ENCODE measurements at places on chromosomes 2 and 18.
A peak's percentile ranks its signal among the peaks of the same experiment; 100 is the strongest.

DNA sequence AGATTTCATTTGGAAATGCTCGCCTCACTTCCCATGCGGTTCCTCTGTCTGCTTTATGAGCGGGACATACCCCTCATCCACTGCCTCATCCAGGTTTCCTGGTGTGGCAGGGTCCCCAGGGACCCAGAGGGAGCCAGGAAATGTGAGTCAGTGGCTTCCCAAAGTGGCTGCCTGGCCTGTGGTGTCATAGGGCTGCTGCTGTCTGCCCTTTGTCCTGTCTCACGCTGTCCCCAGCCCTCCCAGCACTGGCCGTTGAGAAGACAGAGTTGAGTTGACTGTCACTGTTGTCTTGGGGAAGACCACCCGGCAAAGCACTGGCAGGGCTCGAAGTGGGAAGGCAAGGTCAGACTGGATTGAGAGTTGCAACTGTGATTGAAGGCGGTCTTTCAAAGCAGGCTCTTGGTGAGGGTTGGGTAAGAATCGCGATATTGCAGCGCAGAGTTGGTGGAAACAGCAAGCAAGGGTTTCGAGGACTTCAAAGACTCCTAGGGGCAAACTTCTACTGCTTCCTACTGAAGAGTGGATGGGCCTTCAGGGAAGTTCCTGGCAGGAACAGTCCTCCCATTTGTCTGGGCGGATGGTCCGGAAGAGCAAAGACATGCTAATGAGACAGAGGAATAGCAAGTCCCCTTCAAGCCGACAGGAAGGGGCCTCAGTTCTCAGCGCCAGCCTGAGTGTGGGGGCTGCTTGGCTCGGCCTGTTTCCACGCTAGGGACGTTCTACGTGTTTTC is 33.9 kb downstream of the RAB31 start:
- H3K4me3 ChIP-seq: no peak overlapping the region
- no peaks in the 10 kb centered on the region for H3K4me1 ChIP-seq
- no peaks in the 10 kb centered on the region for H3K36me3 ChIP-seq
- H3K27ac ChIP-seq: no peak overlapping the region
- peaks cover 60% of the 10 kb centered on the region for H3K27me3 ChIP-seq
- no peak for DNase-seq

GRCh38 chr2:52880872-52881271 is 886.7 kb upstream of the CHAC2 start:
- H3K27ac ChIP-seq: no peak overlapping the region
- H3K4me3 ChIP-seq: no peak overlapping the region
- no peaks in the 10 kb centered on the region for H3K36me3 ChIP-seq
- peaks cover 9% of the 10 kb centered on the region for H3K4me1 ChIP-seq
- no peaks in the 10 kb centered on the region for H3K27me3 ChIP-seq

DNA sequence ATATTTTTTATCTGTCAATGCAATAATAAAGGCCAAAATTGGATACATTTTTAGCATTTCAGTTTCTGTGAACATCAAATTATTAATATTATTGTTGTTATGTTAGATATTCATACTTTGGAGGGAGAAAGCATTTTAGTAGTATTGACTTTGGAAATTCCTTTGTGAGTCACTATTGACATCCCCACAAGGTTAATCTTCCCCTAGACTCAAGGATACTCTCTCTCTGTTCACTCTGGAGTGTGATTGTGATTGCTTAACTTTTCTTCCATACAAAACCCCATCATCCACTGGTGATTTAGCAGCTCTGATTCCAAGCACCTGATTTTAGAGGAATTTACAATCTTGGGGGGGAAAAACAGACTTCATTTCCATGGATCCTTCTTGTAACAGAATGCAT is 352.0 kb downstream of the THSD7B start:
- H3K27me3 ChIP-seq: no peaks in the 10 kb centered on the region
- no peak overlapping the region for H3K27ac ChIP-seq
- no peaks in the 10 kb centered on the region for H3K4me1 ChIP-seq
- no peak for DNase-seq

DNA sequence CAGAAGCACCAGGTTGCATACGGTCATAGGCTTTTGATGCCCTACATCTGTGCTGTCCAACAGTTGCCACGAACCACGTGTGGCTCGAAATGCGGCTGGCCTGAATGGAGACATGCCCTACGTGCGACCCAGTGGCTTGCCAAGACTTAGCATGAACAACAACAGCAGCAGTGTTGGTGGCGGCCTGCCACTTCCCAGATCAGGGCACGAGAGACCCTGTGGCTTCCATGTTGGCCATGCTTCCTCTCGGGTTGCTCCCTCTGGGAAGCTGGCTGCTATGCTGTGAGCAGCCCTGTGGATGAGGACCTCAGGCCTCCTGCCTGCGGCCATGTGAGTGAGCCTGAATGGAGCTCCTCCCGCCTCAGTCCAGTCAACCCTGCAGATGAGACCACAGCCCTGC is 212.3 kb downstream of the HDAC4 start:
- no peak overlapping the region for H3K4me3 ChIP-seq
- H3K27ac ChIP-seq: no peak overlapping the region
- H3K4me1 ChIP-seq: peaks cover 5% of the 10 kb centered on the region
- no peaks in the 10 kb centered on the region for H3K27me3 ChIP-seq
- DNase-seq: no peak

GRCh38 chr18:22676423-22676822 is 256.7 kb upstream of the RBBP8 start:
- H3K4me1 ChIP-seq: no peaks in the 10 kb centered on the region
- H3K36me3 ChIP-seq: no peaks in the 10 kb centered on the region
- no peak overlapping the region for H3K27ac ChIP-seq
- peaks cover 5% of the 10 kb centered on the region for H3K27me3 ChIP-seq

DNA sequence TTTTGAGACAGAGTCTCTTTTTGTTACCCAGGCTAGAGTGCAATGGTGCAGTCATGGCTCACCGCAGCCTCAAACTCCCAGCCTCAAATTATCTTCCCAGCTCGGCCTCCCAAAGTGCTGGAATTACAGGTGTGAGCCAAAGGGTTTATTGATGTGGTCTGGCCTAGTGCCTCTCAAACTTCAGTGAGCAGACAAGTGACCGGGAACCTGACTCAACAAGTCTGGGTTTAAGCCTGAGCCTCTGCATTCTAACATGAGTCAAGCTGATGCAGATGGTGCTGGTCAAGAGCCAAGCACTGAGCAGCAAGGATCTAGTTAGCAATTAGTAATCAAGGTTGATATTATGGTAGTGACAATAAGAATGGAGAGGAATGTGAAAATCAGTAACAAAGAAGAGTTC is 21.3 kb downstream of the CDK15 start:
- no peak for DNase-seq
- no peaks in the 10 kb centered on the region for H3K4me1 ChIP-seq
- no peak overlapping the region for H3K27ac ChIP-seq
- peaks cover under 1% of the 10 kb centered on the region for H3K27me3 ChIP-seq

- H3K36me3 ChIP-seq: no peaks in the 10 kb centered on the region
- no peaks in the 10 kb centered on the region for H3K4me1 ChIP-seq
- no peak overlapping the region for H3K4me3 ChIP-seq
Measured at GRCh38 chr18:6170604-6171003, 244.1 kb downstream of the L3MBTL4 start.

DNA sequence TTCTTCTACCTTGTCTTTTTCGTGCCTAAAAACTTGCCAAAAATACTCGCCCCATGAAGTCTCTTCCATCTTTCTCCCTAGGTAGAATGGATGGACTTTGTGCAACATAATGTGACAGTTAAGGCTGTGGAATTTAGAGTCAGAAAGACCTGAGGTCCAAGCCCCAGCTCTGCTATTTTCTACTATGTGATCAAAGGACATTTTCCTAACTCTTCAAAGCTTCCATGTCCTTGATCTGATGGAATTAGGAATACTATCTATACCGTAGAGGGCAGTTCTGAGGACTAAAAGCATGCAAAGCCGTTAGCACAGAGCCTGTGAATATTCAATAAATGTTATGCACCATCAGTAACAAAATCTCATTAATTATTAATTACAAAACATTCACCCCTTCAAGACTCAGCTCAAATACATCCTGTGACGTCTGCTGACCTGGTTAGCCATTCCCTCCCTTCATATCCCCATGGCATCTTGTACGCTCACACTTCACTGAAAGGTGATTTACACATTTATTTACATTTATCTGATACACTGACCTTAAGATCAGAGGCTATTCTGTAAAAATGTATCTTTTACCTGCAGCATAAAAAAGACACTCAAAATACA is 15.1 kb downstream of the IWS1 start:
- peaks cover 11% of the 10 kb centered on the region for H3K36me3 ChIP-seq
- H3K27ac ChIP-seq: peak overlapping the region; percentile 81
- DNase-seq: no peak
- no peaks in the 10 kb centered on the region for H3K27me3 ChIP-seq
- peak overlapping the region; percentile 7 for H3K4me3 ChIP-seq

DNA sequence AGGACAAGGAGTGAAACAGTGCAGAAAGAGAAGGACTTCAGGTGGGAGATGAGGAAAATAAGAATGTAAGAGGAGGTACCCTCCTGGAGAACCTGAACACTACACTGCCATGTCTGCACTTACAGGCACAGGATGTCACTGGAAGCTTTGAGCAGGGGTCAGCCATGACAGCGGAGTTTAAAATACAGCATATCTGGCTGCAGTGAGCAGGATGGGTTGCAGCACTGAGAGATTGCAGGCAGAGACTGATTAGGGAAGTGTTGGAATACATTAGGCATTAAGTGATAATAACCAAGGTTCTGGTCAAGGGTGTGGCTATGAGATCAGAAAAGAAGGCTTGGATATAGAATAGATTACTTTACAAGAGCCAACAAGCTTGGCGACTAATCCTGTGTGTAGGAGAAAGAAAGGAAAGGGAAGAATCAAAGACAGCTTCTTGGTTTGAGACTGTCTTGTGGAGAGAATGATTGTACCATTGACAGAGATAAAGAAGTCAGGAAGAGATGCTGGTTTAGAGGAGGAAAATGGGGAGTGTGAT is 171.1 kb upstream of the RBMS1 start:
- H3K4me3 ChIP-seq: no peak overlapping the region
- peaks cover 12% of the 10 kb centered on the region for H3K4me1 ChIP-seq
- H3K27me3 ChIP-seq: no peaks in the 10 kb centered on the region

DNA sequence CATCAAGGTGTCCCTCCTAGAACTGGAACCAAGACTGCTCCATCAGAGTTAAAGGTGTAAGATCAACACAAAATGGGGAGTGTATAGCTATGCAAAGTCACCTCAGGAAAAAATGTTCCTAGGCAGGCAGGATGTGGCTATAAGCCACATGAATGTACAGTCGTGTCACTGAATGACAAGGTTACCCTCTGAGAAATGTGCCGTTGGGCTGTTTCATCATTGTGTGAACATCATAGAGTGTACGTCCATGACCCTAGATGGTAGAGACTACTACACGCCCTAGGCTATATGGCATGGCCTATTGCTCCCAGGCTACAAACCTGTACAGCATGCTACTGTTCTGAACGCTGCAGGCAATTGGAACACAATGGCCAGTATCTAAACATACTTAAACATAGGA is 24.5 kb downstream of the TYMS start:
- H3K27me3 ChIP-seq: no peaks in the 10 kb centered on the region
- no peak for DNase-seq
- H3K27ac ChIP-seq: peak overlapping the region; percentile 90
- peaks cover 2% of the 10 kb centered on the region for H3K36me3 ChIP-seq
- H3K4me1 ChIP-seq: peaks cover 15% of the 10 kb centered on the region

- peaks cover 4% of the 10 kb centered on the region for H3K36me3 ChIP-seq
- peaks cover 21% of the 10 kb centered on the region for H3K4me1 ChIP-seq
- H3K4me3 ChIP-seq: peak within 1 kb of the TSS; percentile 95
Measured at GRCh38 chr2:101697124-101698013, at the start of gene MAP4K4. Gene MAP4K4, plus strand, starts transcription at chr2:101697707. Its CDS starts 374 bp downstream, at chr2:101698081.

DNA sequence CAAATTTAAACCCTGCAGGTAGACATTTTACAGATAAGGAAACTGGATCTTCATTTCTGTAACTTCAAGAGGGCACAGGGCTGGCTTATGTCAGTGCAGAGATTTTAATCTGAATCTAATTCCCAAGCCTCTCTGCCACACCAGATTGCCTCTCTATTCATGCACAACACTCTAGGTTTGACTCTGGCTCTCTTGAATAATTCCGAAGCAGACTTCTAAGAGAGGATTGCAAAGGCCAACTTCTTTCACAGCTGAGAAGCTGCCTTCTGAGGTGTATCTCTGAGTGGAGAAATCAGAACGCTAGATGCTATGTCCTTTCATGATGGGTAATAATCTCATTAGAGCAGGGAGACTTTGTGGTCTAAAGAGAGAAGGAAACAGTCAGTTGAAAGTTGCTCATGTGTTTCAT is 20.1 kb upstream of the MGAT5 start:
- peaks cover 75% of the 10 kb centered on the region for H3K4me1 ChIP-seq
- DNase-seq: no peak
- H3K27me3 ChIP-seq: no peaks in the 10 kb centered on the region
- H3K36me3 ChIP-seq: peaks cover 2% of the 10 kb centered on the region
- peak overlapping the region; percentile 91 for H3K27ac ChIP-seq

GRCh38 chr2:132816234-132816633 is 146.2 kb upstream of the LYPD1 start:
- H3K36me3 ChIP-seq: no peaks in the 10 kb centered on the region
- H3K4me3 ChIP-seq: no peak overlapping the region
- DNase-seq: no peak
- no peaks in the 10 kb centered on the region for H3K27me3 ChIP-seq

DNA sequence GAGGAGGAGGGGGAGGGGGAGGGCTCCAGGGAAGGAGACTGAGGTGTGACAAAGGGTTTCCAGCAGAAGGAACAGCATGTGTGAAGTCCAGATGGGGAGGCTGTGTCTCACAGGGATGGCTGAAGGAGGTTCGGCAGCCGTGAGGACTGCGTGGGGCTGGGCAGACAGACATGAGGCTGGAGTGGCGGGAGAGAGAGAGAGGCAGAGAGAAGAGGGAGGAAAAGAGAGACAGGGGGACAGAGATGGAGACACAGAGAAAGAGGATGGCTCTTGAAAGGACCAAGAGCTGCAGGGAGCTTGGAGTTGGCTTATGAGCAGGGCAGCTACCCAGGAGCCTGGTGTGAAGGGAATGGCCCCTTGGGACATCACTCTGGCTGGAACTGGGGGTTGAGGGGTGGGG is 138.9 kb upstream of the ASB18 start:
- H3K4me1 ChIP-seq: peaks cover 7% of the 10 kb centered on the region
- no peak overlapping the region for H3K4me3 ChIP-seq
- peaks cover 46% of the 10 kb centered on the region for H3K27me3 ChIP-seq
- no peak overlapping the region for H3K27ac ChIP-seq
- DNase-seq: no peak

DNA sequence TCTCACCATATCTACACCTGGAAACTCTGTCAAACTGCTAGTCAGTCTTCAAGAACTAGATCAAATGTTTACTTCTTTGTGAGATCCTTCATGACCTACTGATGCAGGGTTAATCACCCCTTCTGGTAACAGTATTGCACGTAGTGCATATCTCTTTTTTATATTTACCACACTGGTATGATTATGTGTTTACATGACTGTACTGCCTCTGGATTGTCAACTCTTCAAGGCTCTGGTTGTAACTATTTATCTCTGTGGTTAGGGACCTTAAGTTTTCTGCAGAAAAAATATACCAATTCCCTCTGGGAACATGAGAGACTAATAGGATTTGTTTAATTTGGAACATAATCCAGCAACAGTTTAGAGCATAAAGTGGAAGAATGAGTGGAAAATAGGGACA is 135.5 kb downstream of the PDE1A start:
- DNase-seq: no peak
- H3K4me1 ChIP-seq: no peaks in the 10 kb centered on the region
- no peaks in the 10 kb centered on the region for H3K27me3 ChIP-seq
- no peak overlapping the region for H3K4me3 ChIP-seq
- H3K27ac ChIP-seq: no peak overlapping the region
- no peaks in the 10 kb centered on the region for H3K36me3 ChIP-seq

- H3K4me3 ChIP-seq: no peak overlapping the region
- peaks cover 49% of the 10 kb centered on the region for H3K27me3 ChIP-seq
- H3K36me3 ChIP-seq: no peaks in the 10 kb centered on the region
- no peak overlapping the region for H3K27ac ChIP-seq
- DNase-seq: no peak
Measured at GRCh38 chr18:50454387-50454988, 79.6 kb downstream of the SKA1 start.

Data from T-helper 17 cell (primary cell).